ENCODE measurements at places on chromosomes 3 and 15.

DNA sequence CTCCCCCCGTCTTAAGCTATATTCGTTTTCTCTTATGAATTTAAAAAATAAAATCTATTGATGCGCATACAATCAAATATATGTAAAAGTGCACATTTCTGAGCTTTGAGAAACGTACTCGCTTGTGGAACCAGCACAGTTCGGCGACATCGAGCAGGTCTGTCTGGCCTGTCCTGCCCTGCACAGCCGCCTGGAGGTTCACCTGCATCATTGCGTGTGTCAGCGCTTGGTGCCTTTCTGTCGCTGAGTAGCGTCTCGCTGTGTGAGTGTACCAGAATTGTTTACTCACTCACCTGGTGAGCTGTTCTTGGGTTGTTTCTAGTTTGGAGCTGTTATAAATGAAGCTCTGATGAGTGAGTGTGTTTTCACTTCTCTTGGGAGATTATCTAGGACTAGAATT lies 104.0 kb downstream of the VGLL4 start:
- no peak for DNase-seq

GRCh38 chr3:152472672-152472954 lies 203.9 kb downstream of the MBNL1 start:
- no peak for DNase-seq

GRCh38 chr3:114554731-114555130 lies 260.9 kb downstream of the TIGIT start:
- DNase-seq: no peak

DNA sequence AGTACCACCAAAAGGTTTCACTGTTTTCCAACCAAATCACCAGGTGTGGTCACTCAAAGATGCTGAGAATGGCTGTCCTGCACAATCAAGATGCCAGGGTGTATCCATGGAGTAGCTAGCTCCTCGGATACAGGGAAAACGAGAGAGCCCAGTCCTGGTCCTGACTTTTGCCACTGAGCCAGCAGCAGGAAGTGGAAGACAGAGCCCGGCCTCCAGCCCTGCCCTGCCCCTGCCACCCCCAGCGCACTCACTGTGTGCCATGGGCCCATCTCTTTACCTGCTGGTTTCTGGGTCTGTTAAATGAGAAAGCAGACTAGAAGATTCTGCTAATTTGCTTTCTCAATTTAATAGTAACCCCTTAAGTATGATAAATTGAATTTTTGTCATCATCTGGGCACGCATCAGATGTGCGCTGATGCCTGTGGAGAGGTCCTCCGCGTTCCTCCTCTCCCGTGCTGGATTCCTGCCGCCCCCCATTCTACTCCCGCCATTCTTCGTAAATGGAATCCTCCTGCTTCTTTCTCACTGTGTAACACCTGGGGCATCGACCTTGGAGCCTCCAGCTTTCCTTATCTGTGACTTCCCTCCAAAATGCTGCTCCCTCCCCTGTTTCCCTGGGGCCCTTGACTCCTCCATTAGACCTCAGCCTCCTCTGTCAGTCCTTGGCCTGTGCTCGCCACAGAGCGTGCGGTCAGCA lies 18.0 kb downstream of the TNFAIP8L3 start:
- no peak for DNase-seq

DNA sequence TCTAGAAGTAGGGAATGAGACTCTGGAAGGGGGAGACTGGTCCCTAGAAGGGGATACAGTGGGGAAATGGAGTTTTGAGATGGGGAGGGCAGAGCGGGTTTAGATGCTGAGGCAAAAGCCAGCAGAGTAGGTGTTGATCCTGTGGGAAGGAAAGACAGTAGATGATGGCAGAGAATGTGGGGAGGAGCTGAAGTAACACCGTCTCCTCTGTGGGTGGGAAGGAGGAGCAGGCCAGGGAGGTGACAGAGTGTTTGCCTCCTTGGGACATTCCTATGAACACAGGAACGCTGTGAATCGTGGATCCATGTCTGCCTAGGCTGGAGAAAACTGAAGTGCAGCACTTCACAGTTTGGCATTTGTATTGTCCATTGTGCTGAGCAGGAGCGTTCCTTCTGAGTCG lies 20.4 kb downstream of the GRK7 start:
- no peak for DNase-seq

GRCh38 chr15:74616996-74617395 lies 1.4 kb downstream of the CLK3 start:
- no peak for DNase-seq

DNA sequence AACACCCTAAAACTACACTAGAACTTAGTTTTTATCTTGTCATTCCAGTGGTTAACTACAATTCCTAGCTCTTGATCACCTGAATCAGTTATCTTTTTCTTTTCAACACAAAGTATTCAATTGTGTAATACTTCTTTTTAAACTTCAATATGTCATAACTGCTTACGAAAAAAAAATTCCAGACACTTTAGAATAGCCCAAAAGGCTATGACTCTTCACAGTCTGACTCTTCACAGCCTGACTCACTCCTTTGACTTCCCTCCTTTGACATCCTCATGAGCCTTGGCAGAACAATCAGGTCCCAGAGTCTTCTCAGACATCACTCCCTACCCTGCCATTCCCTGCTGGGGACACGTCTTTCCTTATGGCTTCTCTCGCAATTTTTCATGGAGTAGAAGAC lies 727.1 kb downstream of the ROBO1 start:
- no peak for DNase-seq

DNA sequence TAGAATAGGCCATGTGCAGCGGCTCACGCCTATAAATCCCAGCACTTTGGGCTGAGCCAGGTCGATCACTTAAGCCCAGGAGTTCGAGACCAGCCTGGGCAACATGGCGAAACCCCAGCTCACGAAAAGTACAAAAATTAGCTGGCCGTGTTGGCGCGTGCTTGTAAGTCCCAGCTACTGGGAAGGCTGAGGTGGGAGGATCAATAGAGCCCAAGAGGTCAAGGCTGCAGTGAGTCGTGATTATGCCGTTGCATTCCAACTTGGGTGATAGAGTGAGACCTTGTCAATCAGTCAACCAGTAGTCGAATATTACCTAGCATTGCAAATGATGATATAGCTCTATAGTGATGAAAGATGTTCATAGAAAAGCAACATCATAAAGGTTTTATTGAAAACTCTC lies 51.9 kb downstream of the USP8 start:
- no peak for DNase-seq

DNA sequence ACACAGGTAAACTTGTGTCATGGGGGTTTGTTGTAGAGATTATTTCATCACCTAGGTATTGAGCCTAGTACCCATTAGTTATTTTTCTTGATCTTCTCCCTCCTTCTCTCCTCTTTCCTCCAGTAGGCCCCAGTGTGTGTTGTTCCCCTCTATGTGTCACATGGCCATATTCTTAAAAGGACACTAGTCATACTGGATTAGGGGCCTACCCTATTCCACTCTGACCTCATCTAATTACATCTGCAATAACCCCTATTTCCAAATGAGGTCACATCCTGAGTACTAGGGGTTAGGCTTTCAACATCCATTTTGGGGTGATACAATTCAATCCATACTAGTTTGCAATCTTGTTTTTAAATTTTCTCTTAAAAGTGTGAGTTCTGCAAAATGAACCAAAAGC lies 142.8 kb downstream of the IMPG2 start:
- DNase-seq: no peak

GRCh38 chr3:123780656-123781055 lies 103.5 kb downstream of the MYLK start:
- no peak for DNase-seq

GRCh38 chr3:97689962-97690361 lies 74.6 kb upstream of the ARL6 start:
- DNase-seq: no peak

- no peak for DNase-seq
Measured at GRCh38 chr3:45689787-45690145, 570 bp downstream of the SACM1L start.

- no peak for DNase-seq
Measured at GRCh38 chr3:107662586-107662985, 139.8 kb downstream of the BBX start.

DNA sequence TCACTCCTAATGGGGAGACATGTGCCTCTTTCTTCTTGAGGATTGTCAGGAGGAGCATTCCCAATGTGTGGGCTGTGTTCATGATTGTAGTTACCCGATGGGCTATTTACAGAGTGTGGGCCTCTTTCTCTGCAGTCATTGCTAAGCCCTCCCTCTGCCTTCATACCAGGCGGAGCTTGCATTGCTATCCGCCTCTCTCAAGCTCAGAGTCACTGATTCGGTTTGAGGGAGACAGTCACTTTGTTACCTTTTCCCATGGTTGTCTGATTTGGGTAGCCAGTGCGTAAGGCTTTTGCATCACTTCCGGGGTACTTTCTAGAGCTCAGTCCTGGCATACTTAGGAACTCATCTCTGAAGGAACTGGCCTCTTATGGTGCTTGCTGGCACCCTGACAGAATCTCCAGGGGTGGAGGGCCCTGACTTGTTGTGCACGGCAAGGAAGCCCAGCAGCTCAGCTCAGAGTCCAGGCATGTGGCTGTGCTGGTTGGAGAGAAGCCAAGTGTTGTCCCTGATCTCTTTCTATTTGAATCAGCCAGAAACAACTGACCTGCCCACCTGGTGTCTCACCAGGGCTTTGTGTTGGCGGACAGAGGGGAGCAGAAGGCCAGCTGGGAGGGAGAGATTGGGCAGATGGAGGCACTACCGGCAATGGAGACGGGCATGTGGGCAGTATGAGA lies 79.8 kb downstream of the EPHB1 start:
- no peak for DNase-seq

DNA sequence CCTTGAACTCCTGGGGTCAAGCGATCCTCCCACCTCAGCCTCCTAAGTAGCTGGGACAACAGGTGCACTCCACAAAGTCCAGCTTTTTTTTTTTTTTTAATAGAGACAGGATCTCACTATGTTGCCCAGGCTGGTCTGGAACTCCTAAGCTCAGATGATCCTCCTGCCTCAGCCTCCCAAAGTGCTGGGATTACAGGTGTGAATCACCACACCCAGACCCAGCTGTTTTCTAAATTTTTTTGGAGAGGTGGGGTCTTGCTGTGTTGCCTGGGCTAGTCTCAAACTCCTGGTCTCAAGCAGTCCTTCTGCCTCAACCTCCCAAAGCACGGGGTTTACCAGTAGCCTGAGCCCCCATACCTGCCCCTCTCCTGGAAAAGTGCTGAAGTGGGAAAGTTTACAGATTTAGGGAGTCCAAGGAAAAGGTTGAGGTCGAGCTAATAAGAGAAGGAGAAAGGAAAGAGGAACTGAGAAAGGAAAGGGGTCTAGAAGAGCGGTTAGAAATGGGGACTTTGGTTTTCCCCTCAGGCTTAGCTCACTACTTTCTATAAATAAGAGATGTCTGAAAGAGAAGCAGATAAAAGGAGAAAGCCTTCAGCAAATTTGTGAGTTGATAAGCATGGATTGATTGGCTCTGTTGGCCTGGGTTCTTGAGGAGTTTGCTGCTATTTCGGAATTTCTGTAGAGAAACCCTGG lies 23.6 kb downstream of the UBE2E1 start:
- DNase-seq: no peak

GRCh38 chr15:100663086-100663914 lies 60.9 kb downstream of the ASB7 start:
- no peak for DNase-seq

DNA sequence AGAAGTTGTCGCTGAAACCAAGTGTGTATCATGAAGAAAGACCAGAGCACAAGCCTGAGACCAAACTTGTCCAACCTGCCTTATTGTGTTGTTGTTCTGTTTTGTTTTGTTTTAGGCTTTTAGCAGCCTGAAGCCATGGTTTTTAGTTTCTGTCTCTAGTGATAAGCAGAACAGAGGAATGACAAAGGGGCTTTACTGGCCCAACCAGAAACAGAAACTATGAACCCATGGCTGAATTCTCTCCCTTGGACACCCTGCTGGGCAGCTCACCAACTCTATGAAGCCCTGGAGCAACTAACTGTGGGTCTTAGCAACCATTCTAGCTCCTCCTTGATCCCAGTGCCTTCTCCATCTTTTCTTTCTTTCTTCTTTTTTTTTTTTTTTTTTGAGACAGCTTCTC lies 30.3 kb downstream of the HCLS1 start:
- DNase-seq: no peak

DNA sequence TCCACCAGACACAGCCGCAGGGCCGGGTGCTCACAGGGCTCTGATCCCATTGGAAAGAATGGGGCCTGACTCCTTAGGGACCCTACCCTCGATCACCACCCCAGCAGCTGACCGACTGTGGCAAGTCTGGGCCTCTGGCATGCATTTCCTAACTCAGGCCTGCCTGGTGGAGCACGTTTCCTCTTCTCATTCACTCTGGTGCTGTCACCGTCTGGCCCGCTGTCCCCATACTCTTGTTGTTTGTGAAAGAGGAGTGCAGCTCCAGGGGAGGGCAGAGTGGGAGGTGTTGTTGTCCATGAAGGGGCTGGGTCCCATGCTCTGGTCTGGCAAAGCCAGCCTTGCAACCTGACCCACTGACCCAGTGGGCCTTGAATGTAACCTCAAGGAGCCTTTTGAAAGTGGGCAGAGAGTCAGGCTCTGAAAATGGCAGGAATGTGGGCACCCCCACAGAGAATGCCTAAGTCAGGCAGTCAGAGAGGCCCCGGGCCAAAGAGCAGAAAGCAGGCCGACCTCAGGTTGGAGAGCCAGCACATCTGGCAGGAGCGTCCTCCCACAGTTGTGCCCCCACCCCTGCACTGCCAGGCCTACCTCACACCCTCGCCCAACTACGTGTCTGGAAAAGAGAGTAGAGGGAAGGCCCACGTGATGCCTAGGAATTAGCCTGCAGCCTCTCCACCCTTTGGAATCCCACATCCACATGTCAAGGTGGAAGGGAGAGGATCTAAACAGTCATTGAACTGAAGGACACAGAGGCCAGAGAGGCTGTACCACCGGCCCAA lies 10.9 kb downstream of the SEMA7A start:
- DNase-seq: peak; percentile 24

- no peak for DNase-seq
Measured at GRCh38 chr3:36214460-36214859, 165.8 kb upstream of the STAC start.

GRCh38 chr3:52472239-52473000 lies 17.0 kb downstream of the NISCH start:
- DNase-seq: no peak

GRCh38 chr15:96272427-96272826 lies 58.1 kb upstream of the NR2F2 start:
- DNase-seq: no peak

- DNase-seq: no peak
Measured at GRCh38 chr15:85692873-85693272, 101.9 kb downstream of the KLHL25 start.

DNA sequence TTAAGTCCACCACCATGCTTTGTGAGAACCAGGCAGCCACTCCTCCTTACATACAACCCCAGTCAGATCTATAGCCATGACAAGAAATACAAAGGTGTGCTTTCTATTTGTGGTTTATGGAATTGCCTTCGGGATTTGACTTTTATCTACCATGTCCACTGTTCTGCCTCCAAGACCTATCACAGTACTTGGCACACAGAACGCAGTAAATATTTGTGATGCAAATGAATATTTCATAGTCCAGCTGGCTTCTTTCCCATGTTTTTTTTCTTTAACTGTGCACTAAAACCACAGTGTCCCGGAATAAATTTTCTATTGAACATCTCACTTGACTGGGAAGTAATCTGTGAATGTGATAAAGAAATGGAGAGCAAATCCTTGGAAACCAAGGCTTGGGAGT lies 314.7 kb downstream of the RORA start:
- DNase-seq: no peak

GRCh38 chr3:126155280-126155640 lies 25.1 kb downstream of the ALDH1L1 start:
- DNase-seq: no peak
